Mucosa of gallbladder (tissue), 1 donor: ENCODE measurements at places on chromosomes 1 and 21. TPM values are rescaled to one million over a fixed set of nuclear protein-coding genes. Genes with fewer than 3 reads are reported as not detected.

Gene OR2T29
- not detected for total RNA-seq

Gene FAM177B
- 36.8 TPM for total RNA-seq

Gene WDR4
- 14.8 TPM for total RNA-seq

Gene CACNA1S
- not detected for total RNA-seq

Gene IL19
- total RNA-seq = not detected

Gene LHX8
- total RNA-seq = 0.83 TPM

Gene IKBKE
- total RNA-seq = 11.7 TPM

Gene LCE3E
- not detected for total RNA-seq

Gene SDHC
- 203 TPM for total RNA-seq

Gene NOS1AP
- total RNA-seq = 20.7 TPM

Gene TFAP2E
- total RNA-seq = 0.66 TPM

Gene OPRD1
- total RNA-seq = not detected

Gene HSPA6
- 5.8 TPM for total RNA-seq

Gene CORT
- total RNA-seq = 0.66 TPM

Gene GJB4
- total RNA-seq = 6.1 TPM

- DNase-seq = no peak
Observed at GRCh38 chr1:244049162-244050013, 1.7 kb upstream of the ZBTB18 start.

GRCh38 chr1:108664481-108664880 lies 3.6 kb upstream of the HENMT1 start:
- DNase-seq = no peak

DNA sequence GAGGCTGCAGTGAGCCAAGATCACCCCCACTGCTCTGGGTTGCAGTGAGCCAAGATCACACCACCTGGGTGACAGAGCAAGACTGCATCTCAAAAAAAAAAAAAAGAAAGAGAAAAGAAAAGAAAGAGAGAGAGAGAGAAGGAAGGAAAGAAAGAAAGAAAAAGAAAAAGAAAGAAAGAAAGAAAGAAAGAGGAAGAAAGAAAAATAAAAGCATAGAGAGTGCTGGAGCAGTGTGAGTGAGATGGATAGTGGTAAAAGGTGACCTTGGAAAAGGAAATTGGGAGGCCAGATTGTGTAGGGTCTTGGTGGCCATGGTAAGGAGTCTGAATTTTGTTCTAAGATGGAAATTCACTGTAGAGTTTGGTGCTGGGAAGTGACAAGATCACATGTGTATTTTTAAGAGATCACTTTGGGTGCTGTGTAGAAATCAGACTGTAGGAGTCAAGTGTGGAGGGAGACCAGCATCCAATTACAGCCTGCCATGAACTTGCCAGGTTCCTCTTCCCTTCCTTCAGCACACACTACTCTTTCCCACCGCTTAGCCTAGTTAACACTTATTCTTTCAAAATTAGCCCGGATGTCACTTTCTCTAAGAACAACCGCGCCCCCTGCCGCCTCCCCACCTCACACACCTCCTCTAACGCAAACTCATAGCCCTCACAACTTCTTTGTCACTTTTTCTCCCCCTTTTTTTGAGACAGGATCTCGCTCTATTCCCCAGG lies 17.9 kb downstream of the MTX1 start:
- peak; percentile 71 for DNase-seq

GRCh38 chr21:21163904-21164303 lies 165.7 kb downstream of the NCAM2 start:
- peak; percentile 33 for DNase-seq

DNA sequence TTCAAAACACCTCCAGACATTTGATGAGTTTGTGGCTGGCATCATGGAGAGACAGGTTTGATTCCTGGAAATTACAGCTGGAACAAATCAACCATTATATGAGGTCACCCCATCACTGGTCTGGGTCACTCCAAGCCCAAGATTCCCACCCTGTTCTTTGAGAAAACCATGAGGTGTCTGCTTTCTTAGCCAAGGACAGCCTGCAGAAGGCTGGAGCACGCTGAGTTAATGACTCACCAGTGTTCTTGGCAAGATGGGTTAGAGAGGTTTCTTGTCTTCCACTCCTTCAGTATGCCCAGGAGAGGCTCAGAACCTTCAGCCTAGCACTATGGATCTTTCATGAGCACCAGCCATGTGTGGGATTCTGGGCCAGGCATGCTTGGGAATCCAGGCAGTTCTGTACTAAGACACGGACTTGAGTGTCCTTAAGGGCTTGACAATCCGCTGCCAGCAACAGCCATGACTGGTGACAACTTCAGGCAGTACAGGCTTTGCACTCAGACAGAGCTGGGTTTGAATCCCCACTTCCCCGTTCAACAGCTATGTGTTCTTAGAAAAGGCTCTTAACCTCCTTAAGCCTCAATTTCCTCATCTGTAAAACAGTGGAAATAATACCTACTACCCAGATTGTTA lies 43.9 kb downstream of the GRHL3 start:
- peak; percentile 22 for DNase-seq

GRCh38 chr1:23867542-23867894 lies 572 bp downstream of the FUCA1 start:
- no peak for DNase-seq

DNA sequence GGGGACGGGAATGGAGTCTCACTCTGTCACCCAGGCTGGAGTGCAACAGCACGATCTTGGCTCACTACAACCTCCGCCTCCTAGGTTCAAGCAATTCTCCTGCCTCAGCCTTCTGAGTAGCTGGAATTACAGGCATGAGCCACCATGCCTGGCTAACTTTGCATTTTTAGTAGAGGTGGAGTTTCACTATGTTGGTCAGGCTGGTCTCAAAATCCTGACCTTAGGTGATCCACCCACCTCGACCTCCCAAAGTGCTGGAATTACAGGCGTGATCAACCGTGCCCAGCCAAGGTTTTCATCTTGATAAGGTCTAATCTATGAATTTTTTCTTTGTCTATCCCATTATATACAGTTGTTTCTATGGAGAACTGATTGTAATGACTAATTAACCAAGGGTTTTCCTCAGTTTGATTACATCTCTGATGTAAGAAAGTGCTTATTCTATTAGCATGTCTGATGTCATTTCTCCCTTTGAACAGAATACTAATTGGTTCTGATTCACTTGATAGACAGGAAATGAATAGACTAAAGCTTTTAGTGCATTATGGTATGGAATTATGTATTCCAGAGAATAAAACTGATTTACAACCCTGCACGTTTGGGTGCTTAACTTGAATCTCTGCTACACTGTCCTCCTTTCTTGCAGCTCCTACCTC lies 11.9 kb downstream of the PACC1 start:
- no peak for DNase-seq

- no peak for DNase-seq
Observed at GRCh38 chr1:214662223-214662785, 59.3 kb downstream of the CENPF start.

DNA sequence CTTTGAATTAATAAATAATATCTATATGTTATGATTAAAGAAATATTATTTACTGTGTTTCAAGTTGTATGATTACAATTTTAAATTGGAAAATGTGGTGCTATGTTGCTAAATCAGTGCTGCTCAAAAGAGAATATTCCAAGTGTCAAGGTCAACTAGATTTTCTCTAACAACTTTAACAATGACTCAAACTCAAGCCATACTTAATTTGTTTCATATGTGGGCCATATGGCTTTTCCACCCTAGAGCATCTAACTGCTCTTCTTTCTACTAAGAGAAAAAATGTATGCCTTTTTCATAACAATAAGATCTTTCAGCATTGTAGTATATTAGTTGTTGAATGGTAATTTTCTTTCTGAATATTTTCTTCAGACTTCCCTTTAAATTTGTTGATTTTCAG lies 8.3 kb upstream of the SYT14 start:
- DNase-seq = no peak

- DNase-seq = no peak
Observed at GRCh38 chr1:171901245-171901644, 59.9 kb downstream of the DNM3 start.

- DNase-seq = no peak
Observed at GRCh38 chr1:61124696-61125095, 42.3 kb downstream of the NFIA start.

DNA sequence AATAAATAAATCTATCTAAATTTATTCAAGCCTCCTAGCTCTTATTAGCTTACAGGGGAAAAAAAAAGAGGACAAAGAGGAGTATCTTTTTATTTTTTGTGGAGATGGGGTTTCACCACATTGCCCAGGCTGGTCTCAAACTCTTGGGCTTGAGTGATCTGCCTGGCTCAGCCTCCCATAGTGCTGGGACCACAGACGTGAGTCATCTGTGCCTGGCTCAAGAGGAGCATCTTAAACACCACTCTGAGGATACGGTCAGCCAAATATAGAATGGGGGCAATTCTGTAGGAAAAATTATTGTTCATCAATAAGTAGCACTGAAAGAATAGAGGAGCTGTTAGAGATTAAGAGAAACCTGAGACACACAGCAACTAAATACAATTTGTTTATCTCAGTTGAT lies 24.1 kb downstream of the SLC45A3 start:
- no peak for DNase-seq

- no peak for DNase-seq
Observed at GRCh38 chr1:210951279-210951678, 182.7 kb downstream of the KCNH1 start.

DNA sequence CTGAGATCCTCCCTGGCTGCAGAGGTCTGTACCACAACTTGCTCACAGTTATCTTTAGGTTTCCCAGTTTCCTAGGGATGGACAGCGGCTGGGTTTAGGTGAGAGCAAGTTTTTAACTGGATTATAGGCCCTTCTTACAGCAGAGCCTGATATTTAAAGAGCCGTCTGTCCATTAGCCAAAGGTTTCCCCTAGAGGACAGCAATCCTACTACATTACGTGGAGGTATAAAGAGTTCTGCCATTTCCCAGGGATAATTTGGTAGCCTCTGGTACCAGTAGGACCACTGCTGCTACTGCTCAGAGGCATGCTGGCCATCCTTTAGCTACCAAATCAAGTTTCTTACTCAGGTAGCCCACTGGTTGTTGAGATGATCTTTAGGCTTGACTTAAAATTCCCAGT lies 21.9 kb upstream of the FCGR2A start:
- no peak for DNase-seq

DNA sequence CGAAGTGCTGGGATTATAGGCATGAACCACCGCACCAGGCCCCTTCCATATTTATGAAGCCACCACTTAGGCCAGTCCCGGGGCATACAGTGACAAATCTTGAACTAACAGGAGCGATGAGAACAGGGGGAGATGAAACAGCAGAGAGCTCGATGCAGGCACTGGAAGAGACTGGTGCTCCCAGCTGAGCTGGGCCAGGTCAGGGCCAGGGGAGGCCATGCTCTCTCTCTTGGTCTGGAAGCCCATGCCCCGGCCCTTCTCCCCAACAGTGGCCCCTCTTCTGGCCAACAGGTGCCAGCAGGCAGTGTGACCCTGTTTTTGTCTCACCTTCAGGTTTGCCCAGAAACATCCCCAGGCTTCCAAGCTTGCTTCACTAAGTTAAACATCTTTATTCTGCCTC lies 269.9 kb upstream of the C1orf174 start:
- no peak for DNase-seq

DNA sequence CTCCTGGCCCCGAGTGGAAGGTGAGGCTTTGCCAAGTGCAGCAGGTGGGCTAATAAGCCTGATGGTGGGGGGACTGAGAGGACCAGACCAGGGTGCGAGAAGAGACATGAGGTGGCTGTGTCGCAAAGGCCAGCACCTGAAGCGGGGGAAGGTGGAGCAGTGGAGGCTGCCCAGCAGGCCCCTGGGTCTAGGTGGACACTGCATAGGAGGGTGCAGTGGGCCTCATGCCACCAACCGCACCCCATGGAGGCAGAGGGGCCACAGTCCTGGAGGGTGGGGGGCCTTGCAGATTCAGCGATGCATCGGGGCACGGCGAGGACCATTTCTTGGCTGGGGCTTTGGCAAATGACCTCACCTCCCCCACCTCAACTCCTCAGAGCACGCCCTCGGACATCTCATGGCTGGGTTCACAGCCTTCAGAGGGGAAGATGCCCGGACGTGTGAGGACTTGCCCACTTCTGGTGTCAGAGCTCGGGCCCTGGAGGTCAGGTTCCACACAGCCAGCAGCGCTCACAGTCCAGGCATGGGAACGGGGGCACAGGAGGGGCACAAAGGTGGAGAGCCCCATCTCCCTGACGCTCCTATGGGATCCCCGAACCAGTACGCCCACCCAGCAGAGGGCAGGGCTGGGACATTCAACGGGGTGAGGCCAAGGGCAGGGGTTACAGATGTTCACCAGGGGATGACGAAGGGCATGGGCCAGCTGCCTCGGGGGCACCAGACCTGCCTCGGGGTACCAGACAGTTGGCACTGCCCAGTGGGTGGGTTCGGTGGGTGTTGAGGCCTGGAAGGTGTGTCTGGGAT lies 35.4 kb downstream of the UBE2G2 start:
- DNase-seq = no peak

DNA sequence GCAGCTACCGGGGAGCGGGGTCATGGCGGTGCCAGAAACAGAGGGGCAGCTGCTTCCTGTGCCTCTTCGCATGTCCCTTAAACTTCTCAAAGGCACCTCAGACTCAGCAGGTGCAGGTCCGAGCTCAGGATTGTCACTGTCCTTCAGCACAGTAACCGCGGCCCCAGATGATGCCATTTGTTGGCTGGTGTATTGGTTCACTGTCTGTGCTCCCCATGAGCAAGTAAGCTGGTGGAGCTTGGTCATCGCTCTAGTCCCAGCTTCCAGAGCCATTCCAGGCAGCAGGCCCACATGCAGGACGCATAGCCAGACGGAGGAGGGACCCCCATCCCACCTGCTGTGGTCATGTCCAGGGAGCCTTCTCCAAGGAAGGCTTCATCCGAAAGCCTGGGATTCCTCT lies 154.0 kb upstream of the AJAP1 start:
- no peak for DNase-seq

DNA sequence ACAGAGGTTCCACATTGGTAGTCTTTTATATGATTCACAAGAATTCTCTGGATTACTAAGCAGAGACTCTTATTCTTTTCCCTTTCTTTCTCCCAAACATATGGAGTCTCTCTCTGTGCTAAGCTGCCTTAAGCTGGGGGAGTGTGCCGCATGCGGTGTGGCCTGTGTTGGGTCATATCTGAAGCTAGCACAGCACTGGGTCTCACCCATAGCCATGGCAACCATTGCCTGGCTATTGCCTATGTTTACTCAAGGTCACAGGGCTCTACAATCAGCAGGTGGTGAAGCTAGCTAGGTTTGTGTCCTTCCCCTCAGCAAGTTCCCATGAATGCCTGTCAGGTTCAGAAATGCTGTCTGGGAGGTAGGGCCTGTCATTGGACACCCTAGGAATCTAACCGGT lies 73.6 kb upstream of the ZRANB2 start:
- no peak for DNase-seq

GRCh38 chr1:48206371-48206770 lies 16.1 kb upstream of the SLC5A9 start:
- no peak for DNase-seq

GRCh38 chr1:1161078-1161682 lies 12.5 kb upstream of the TTLL10 start:
- DNase-seq = no peak

- no peak for DNase-seq
Observed at GRCh38 chr21:33047231-33047630, 21.5 kb downstream of the OLIG2 start.

DNA sequence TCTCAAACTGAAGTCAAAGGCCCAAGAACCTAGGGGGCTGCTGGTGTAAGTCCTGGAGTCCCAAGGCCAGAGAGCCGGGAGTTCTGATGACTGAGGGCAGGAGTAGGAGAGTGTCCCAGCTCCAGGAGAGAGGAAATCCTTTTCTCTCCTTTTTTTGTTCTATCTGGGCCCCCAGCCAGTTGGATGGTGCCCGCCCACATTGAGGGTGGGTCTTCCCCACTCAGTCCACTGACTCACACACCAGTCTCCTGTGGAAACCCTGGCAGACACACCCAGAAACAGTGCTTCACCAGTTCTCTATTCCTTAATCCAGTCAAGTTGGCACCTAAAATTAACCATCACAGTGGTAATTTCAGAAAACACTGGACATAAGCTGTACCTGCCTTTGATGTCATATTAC lies 12.7 kb upstream of the WDR26 start:
- no peak for DNase-seq
